ENCODE measurements at places on chromosomes 2 and 18.

GRCh38 chr18:61742565-61743429 lies 150.0 kb downstream of the RNF152 start:
- no peak for DNase-seq

DNA sequence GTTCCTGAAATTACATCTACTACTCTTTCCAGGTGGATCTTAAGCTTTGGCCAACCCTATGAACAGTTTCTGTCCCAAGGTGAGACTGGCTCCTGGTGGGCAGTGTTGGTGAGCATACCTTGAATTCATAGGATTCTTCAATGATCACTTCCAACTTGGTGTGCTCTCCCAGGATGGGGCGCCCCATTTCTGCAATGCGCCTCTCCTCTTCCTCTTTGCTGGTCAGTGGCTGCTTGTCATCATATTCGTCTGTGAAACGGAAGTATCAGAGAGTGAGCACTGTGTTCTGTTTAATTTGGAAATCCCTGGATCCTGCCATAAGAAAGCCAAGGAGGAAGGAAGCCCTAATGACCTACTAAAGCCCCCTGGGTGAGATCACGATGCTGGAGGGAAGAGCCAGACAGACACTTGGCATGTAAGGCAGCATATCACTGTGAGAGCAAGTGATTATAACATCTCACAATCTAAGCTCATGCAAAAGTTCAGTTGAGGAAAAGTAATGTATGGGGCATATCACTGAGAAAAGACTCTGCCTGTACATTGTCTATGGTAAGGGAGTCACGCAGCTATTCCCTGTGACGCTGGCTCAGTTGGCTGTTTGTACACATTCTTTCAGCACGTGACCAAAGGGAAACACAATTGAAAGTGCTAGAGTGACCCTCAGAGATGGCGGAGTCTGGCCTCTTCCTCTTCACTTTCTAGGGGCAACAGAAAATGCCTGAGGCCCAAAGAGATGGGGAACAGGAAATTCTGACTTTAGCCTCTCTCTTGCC lies 287.0 kb downstream of the SLC8A1 start:
- DNase-seq: no peak

DNA sequence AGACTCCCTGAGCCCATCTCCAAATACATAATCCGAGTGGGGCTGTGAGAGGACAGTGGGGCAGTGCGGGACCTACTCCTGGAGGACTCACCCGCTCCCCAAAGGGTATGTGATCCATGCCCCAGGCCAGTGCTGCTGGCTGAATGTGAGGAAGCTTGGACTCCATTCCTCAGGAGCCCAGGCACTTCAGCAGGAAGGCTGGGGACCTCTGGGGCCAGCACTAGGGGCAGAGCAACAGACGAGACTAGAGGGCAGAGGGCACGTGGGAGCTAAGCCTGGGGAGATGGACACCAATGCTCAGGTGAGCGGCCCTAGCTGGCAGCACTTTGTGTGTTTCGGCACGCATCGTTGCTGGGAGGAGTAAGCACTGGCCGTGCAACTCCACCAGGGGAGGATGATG lies 84.9 kb downstream of the MALT1 start:
- no peak for DNase-seq

GRCh38 chr2:44912660-44913059 lies 28.8 kb upstream of the SIX3 start:
- DNase-seq: no peak

- DNase-seq: no peak
Observed at GRCh38 chr18:39959839-39960238, 1995.2 kb upstream of the PIK3C3 start.
